ENCODE measurements at places on chromosomes 7 and 10.

DNA sequence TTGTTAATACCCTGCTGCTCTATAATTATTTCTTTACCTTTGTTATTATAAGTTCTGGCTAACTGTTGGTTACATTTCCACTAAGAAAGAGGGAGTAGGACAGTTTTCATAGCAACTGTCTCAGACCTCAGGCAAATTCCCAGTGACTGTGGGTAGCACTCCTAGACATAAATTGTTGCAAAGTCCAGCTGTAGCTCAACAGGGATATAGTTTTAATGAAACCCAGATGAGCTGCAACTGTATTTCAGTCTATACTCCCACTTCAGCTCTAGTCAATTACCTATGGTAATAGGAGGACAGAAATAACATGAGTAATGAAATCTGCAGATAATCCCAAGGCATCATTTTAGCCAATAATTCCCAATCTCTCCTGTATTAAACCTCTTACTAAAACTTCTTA lies 103.0 kb upstream of the SEMA3A start:
- DNase-seq, result no peak

- no peak for DNase-seq
Observed at GRCh38 chr10:63266391-63267316, 133.5 kb downstream of the NRBF2 start.

DNA sequence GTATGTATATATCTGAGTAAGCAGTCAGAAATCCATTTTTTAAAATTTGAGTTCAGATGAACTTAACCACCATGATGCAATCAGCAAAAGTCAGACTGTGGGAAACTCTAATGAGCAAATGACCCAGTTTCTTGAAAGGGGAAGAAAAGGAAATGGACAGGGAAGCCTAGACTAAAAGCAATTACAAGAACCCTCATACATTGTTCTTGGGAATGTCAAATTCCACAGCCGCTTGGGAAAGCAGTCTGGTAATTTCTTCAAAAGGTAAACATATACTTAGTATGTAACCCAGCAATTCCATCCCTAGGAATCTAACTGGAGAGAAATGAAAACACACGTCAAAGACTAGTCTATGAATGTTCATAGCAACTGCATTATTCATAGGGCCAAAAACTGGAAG lies 16.4 kb upstream of the FOXK1 start:
- DNase-seq, result no peak

DNA sequence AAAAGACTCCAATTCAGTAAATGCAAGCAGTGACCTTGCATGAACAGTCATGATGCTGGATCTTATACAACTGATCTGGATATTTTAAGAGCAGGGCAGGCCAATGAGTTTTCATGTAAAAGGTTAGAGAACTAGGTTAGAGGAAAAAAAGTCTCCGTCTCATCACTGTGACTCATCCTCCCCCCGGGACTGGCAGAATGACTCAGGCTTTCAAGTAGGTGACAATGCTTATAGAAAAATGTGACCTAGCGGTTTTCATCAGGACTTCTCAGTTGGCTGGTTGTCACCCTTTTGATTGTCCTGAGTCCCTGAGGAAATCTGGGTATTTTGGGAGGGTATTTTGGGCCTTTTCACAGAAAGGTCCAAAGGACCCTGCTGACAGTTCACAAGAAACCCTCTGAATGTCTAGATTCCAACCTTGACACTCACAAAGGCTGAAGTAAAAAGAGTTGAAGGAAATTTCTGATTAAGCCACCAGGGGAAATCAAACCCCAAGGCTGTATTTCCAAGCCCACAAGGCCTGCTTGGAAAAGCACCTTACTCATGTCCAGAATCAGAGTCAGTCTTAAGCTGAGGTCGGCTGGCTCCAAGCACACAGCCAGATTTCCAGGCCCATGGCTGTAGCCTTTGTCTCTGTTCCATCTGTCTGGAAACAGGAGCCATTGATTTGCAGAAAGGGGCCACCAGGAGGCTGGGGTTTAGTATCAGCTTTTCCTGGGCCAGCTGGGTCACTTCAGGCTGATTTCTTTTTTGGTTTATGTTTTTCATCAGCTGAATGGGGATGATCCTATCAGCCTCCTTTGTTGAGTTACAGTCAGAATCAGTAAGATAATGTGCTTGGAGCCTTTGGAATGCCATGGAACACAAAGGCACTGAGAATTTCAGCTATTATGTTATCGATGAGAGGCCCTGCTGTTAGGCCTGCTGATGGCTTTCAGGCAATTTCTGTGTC lies 226.4 kb upstream of the HABP2 start:
- peak; percentile 56 for DNase-seq

GRCh38 chr7:25597946-25598345 lies 369.7 kb upstream of the NPVF start:
- peak; percentile 42 for DNase-seq

GRCh38 chr7:7869651-7870050 lies 98.9 kb upstream of the GLCCI1 start:
- DNase-seq, result no peak

- DNase-seq, result no peak
Observed at GRCh38 chr7:52270301-52270700, 765.1 kb upstream of the POM121L12 start.

DNA sequence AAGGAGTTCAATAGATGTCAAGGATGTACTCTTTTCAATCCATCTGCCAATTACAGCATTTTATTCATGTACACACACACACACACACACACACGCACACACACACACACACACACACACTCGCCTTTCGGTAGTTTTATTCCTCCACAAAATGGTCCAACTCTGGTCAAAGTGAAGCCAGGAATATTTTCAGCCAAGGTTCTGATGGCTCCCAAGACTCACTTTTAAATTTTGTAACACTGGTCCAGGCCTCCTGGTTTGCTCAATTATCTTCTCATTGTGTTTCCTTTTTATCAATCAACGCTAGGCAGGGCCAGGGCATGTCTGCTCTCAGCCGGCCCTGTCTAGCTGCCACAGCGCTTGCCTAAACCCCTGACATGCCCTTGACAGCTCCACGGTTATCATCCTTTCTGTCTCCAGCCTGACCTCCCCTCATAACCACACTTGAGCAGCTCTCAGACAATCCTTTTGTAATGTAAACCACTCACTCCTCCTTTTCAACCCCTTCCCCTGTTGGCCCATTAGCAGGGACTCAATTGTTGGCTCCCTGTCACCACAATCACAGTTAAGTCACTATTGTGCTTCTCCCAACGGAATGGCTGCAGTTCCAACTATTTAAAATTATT lies 115.1 kb downstream of the ICA1 start:
- DNase-seq, result no peak

- no peak for DNase-seq
Observed at GRCh38 chr10:16491933-16492332, 29.7 kb downstream of the C1QL3 start.

- DNase-seq, result no peak
Observed at GRCh38 chr7:6508950-6509349, 42.3 kb downstream of the GRID2IP start.

DNA sequence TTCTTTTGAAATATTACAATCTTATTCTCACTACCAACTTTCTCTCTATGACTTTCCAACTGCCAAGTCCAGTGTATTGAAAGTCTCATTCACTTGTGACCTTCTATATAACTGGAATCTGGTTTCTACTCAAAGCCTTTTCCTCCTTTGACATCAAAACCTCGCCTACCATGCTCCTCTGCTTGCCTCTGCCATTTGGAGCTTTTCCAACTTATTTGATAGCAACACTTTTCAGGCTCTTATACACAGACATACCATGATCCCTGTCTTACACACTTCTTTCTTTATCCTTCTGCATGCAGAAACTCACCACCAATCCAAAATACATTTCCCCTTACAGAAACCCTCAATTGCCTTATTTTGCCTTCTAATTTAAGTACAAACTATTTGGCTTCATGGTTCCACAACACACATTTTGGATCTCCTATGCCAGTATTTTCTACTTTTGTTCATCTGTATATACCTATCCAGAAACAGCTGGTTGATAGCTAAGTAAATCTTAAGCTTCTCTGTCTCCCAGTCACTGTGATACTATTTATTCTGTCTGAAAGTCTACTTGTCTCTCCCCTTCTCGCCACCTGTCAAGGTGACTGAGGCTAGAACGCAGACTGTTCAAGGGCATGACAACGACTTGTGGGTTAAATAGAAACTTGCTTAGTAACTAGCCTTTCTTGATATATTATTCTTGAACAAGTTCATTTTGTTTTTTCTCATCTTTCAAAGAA lies 22.4 kb downstream of the GNG11 start:
- DNase-seq, result no peak

DNA sequence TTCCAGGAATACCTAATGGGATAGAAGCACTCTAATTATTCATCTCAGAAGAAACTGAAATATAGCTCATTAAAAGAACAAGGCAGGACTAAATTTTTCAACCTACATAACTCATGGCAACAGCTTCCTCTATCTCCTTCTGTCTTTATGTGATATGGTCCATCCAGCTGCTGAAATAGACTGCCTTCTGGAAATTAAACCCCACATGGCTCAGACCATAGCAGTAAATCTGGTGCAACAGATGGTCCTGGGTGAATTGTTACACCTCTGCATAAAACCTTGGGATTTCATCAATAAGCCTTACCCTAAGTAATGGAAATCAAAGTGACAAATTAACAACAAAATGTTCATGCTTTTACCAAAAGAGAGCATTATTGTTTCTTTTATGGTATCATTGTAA lies 205.6 kb upstream of the CSTF2T start:
- no peak for DNase-seq

DNA sequence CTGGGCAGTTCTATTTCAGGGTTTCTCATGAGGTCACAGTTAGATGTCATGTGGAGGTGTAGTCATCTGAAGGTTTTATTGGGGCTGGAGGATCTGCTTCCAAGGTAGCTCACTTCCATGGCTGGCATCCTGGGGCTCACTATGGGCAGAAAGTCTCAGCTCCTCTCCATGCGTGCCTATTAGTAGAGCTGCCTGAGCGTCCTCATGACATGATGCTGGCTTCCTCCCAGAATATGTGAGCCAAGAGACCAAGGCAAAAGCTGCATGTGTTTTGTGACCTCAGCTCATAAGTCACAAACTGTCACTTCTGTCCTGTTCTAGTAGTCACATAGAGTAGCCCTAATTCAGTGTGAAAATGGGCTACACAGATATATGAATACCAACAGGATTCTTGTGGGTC lies 524.4 kb downstream of the SUGCT start:
- no peak for DNase-seq

GRCh38 chr10:73379064-73379748 lies 20.5 kb upstream of the CFAP70 start:
- no peak for DNase-seq

GRCh38 chr10:36026081-36026480 lies 384.0 kb upstream of the FZD8 start:
- no peak for DNase-seq

- DNase-seq, result no peak
Observed at GRCh38 chr7:98251231-98251600, 816 bp downstream of the TECPR1 start.

DNA sequence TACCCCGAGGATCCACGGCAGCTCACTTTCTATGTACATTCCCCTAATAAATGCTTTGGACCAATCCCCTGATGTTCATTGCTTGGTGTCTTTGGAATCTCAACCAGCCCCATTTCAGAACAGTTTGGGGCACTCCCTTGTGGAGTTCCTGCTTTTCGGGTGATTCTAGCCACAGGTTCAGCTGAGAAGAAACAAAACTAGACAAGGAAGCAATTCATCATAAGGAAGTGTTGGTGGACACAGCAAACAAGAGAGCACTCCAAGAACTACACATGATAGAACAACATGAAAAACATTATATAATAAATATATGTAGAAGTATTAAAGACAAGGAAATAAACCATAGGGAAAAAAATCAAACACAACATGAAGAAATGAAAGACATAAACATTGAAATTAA lies 6.0 kb upstream of the CCDC136 start:
- DNase-seq, result no peak

DNA sequence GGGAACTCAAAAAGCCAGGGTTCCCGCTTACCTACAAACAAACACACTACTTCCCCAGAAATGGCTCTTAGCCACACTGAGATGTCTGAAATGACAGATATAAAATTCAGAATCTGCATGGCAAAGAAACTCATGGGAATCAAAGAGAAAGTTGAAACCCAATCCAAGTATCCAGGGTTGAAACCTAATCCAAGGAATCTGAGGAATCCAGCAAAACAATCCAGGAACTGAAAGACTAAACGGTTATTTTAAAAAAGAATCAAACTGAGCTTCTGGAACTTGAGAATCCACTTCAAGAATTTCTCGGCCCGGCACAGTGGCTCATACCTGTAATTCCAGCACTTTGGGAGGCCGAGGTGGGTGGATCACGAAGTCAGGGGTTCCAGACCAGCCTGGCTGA lies 568.8 kb downstream of the POM121L12 start:
- no peak for DNase-seq

- no peak for DNase-seq
Observed at GRCh38 chr10:122541541-122542002, 19.0 kb upstream of the DMBT1 start.

GRCh38 chr7:33425929-33426678 lies 296.7 kb downstream of the BBS9 start:
- no peak for DNase-seq

DNA sequence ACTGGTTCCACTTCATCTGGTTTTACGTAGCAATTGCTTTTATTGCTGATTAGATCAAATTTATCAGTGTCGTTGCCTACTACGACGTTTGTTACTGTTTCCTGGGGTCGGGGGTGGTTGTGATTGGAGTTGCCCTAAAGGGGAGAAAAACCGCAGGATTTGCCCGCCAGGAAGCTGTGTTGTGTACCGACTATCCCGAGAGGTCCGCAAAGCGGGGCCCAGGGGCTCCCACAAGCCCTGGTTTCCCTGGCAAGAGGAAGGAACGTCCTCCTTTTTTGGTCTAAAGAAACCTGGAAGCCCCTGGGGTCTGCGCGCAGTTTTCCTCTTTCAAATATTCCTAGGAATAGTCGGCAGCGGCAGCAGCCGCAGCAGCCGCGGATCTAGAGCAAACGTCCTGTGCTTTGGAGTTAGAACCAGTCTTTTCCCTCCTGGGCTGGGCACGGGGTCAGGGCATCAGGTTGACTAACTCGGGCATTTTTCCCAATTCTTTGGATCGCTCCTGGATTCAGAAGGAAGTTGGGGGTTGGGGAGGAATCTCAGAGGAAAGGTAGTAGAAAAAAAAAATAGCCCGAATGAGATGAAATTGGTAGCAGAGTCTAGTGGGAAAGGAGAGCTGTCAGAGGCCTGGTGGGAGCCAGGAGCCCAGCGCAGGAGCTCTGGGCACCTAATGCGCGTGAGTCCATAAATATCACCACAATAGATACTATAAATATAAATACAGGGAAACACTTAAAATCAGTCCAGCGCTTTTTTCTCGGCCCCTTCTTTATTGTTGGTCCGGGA lies 4.6 kb downstream of the VAX1 start:
- DNase-seq, result no peak

- DNase-seq, result no peak
Observed at GRCh38 chr7:44338600-44338999, 13.2 kb upstream of the CAMK2B start.
